T-helper 2 cell treated with Interferon-gamma antibody and Interleukin-4, amounts not matched to agents 5 μg/mL and 100 μg/mL, for 36 hours (primary cell): ENCODE measurements at places on chromosomes 6 and 20.

- DNase-seq, result no peak
These were observed 437.8 kb downstream of the CDC5L start for GRCh38 chr6:44825273-44825672.

DNA sequence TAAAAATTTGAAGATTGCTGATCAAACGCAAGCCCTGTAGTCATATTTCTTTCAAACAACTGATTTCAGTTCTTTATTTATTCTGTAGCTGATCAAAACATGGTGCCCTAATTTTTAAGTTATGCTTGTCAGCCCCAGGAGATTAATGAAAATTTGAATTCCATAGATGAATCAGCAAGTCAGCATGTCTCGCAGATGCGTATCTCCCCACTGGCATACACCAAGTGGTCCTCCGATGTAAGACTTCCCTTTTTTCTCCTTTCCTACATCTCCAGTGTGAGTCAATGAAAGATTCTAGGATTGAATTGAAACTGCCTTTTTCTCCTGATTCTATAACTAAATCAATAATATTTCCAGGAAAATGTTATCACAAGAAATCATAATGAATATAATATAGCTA is 539.6 kb upstream of the NOX3 start:
- no peak for DNase-seq

DNA sequence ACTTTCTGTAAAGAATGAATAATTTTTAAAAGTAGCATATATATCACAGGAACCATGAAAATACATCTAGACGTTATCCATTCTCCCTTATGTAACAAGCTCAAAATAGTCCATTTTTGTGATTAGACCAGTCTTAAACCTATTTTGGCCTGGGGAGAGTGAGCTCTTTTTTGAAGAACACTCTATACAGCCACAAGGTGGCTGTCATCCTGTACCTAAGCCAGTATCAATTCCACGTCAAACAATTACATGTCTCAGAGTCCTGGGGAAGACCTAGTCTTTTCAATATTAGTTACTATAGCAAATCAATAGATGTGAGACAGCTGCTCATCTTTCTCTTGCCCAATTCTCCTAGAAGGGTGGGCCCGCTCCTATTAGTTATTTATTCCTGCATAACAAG is 28.4 kb downstream of the FBXO5 start:
- no peak for DNase-seq

- DNase-seq, result no peak
These were observed 28.4 kb downstream of the VSTM2L start for GRCh38 chr20:37931153-37931922.

GRCh38 chr6:25652007-25652515 is at the start of gene SCGN:
Gene SCGN, plus strand, starts transcription at chr6:25652215. Its CDS starts 189 bp downstream, at chr6:25652404.
- DNase-seq, result peak; percentile 43

- DNase-seq, result no peak
These were observed 3.4 kb upstream of the TBC1D7 start for GRCh38 chr6:13331516-13332348.

DNA sequence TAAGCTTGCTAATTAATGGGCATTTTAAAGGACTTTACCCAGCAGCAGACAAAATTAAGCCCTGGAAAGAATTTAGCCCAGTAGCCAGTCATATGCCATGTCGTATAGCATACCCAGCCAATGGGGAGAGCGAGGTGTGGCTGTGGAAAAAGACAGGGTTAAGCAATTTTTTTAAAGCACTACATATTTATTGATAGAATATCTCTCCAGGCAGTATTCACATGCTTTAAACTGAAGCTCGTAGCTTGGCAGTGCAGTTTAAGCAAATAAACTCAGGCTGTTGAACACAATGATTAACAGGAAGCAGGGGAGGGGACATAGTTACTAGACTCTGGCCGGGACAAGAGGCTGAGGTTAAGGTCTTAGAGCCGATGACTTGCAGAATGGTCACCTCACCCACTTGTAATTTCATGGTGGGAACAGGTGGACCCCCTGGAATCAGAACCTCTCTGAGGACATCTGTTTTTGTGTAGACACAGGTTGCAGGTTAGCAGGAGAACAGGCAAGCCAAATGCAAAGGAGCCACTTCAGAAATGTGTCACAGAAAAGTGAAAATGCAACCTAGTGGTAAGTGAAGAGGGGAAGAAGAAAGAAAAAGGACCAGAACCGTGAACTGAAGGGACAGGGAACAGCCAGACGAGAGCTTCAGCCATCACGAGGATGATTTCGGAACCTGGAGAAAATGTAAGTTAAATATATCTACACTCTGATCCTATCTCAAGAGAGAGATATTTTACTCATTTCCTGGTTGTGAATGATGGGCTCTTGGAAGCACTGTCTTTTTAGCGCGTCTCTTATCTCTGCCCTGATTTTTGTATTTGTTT is 7.2 kb downstream of the GCNT2 start:
- DNase-seq, result peak; percentile 44

- no peak for DNase-seq
These were observed 22.8 kb downstream of the FYN start for GRCh38 chr6:111850295-111850937.

DNA sequence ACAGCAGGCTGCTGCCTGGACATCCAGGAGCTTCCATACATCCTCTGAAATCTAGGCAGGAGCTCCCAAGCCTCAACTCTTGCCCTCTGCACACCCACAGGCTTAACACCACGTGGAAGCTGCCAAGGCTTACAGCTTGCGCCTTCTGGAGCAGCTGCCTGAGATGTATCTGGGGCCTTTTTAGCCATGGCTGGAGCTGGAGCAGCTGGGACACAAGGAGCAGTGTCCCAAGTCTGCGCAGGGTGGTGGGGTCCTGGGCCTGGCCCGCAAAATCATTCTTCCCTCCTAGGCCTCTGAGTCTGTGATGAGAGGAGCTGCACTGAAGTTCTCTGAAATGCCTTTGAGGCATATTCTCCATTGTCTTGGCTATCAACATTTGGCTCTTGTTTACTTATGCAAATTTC is 255.0 kb downstream of the DLL1 start:
- no peak for DNase-seq

- no peak for DNase-seq
These were observed 114.4 kb upstream of the MAP3K7 start for GRCh38 chr6:90701146-90701781.

GRCh38 chr20:22795433-22795832 is 211.1 kb upstream of the FOXA2 start:
- no peak for DNase-seq

- no peak for DNase-seq
These were observed 37.1 kb upstream of the EZR start for GRCh38 chr6:158856261-158856660.

- DNase-seq, result no peak
These were observed 64.4 kb upstream of the DUSP22 start for GRCh38 chr6:227812-228338.

GRCh38 chr20:46308258-46309157 is at the start of gene CDH22:
Gene CDH22, minus strand, starts transcription at chr20:46308498. Its CDS starts 57,204 bp downstream, at chr20:46251294.
- no peak for DNase-seq

- no peak for DNase-seq
These were observed 197.3 kb upstream of the NT5E start for GRCh38 chr6:85252552-85252951.

- DNase-seq, result no peak
These were observed 11.3 kb upstream of the BFSP1 start for GRCh38 chr20:17542481-17542880.

DNA sequence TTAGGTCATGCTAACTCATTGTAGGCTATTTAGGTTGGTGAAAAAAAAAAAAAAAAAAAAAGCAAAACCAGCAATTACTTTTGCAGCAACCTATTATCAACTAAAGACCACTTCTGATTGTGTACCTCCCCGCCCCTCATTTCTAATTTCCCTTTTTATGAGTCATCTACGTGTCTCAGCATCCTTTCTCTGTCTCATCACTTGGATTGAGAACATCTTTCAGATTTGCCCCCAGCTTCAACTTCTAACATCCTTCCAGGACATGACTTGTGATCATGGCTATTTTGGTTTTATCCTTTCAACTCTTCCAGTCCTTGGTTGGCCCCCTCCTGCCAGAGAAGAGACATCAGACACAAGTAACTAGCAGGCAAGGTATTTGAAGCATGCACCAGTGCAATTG is 156.7 kb upstream of the CCN2 start:
- DNase-seq, result no peak

- no peak for DNase-seq
These were observed 67.3 kb downstream of the MDGA1 start for GRCh38 chr6:37630281-37630799.

DNA sequence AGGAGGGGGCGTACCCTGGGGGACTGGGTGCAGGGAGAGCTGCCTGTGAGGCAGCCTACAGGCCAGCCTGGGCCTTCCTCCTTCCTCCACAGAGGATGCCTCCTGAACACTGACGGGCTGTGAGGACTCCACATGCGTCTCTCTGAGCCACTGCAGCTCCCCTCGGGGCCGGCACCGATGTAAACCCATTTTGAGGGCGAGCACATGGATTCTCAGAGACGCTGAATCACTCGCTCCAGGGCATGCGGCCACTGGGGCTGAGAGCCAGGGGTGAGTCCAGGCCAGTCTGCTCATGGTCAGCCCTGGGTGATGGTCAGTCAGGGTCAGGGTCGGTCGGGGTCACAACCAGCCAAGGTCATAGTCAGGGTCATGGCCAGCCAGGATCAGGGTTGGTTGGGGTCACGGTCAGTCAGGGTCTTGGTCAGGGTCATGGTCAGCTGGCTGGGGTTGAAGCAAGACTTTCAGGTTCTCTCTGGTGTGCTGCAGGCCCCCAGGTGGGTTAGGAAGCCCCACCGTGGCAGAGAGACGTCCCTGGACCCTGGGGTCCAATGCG is 14.7 kb upstream of the RBBP8NL start:
- DNase-seq, result no peak

DNA sequence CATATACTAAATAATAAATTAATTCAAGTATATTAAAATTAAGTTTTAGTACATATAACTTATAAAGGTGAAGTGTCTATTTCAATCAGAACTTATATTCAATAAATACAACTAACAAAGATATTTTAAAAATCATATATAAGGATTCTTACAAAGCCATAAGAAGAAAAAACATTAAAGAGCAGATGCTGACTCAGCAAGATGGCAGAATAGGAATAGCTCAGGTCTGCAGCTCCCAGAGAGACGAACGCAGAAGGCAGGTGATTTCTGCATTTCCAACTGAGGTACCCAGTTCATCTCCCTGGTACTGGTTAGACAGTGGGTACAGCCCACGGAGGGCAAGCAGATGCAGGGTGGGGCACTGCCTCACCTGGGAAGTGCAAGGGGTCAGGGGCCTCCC is 811.1 kb downstream of the EYS start:
- no peak for DNase-seq

GRCh38 chr20:10469599-10469998 is 34.5 kb downstream of the SLX4IP start:
- no peak for DNase-seq

DNA sequence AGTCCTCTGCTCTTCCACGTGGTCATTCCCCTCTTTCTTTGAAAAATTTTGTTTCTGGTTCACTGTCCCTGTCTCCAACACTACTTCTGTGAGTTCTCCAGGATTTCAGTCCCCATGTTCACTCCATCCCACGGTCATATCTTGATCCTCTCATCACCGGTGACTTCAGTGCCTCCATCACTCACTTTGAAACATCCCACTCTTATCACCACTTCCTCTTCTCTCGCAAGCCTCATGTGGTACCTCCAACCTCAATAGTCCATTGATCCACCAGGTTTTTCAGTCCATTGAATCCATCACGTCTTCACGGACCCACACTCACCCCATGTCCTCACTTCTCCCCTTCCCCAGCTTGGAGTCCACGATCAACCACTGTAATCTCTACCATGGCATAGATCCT is 64.8 kb downstream of the CARMIL1 start:
- DNase-seq, result no peak

DNA sequence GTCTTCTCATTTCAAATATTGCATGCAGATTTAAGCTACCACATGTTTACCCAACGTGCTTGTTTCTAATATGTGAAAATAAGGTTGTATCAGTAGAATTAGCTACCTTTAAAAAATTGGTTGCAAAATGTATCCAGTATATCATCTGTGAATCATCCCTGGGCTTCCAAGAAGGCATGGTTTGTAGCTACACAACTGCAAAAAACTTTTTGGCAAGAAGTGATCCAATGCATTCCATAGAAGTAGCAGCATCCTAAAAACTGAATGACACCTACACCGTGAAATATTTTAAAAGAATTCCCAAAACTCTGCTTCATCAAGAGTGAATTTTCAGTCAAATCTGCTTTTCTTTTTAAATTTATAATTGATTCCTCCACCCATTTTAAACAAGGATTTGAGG is 89.1 kb downstream of the AIG1 start:
- no peak for DNase-seq

GRCh38 chr20:36339646-36340592 is 33.8 kb downstream of the DLGAP4 start:
- DNase-seq, result no peak

- no peak for DNase-seq
These were observed 12.5 kb downstream of the TFAP2B start for GRCh38 chr6:50831186-50831585.

DNA sequence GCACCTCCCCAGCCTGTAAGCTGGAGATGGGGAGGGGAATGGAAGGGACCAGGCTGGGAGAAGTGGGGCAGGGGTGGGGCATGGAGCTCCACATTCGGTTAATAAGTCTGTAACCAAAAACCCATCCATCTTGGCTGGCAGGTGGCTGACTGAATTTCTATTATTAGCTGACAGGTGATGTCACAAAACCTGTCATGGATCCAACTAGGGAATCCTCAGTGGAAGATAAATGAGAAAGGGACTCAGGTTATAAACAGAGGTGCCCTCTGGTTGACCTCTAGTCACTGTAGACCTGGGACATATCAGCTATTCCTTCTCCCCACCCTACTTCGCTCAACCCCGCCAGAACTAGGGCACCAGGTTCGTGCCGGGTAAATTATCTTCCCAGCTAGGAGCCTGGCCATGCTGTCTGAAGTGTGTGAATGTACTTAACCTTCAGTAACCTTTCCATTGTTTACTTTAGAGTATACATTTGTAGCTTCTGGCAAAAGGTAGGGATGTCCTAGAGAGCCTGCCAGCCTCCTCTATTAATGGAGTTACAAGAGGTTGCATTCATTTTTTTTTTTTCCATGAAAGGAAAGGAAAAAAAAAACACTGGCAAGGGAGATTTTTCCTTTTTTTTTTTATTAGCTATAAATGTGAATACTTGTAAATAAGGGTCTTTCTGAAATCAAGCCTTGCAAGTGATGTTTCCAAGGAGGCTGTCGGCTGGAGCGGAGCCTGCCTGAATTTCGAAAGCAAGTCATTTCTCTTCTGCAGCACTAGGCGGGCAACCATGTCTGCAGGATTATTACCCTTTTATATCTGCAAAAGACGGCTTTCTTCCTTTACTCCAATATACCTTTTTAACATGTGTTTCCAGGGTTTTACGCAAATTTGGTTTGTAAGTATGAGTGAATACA is 135.9 kb downstream of the TMEM242 start:
- DNase-seq, result no peak

GRCh38 chr6:110140650-110141049 is 38.8 kb downstream of the WASF1 start:
- DNase-seq, result no peak

GRCh38 chr20:37363221-37364012 is 17.5 kb downstream of the SRC start:
- no peak for DNase-seq
